ENCODE measurements at places on chromosomes 13 and 19.

GRCh38 chr13:40252241-40252640 lies 414.2 kb downstream of the FOXO1 start:
- DNase-seq: no peak

DNA sequence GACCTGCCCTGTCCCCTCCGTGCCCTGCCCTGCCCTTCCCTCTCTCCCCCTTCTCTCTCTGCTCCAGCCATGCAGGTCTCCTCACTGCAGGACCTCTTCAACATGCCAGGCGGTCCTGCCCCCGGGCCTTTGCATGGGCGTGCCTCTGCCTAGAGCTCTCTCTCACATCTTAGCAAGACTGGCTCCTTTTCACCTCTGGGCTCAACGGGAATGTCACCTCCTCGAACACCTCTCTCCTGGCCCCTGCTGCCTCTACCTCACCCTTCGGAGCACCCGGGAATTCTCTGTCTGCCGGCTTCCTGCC lies 5.6 kb downstream of the MFSD12 start:
- DNase-seq: no peak

DNA sequence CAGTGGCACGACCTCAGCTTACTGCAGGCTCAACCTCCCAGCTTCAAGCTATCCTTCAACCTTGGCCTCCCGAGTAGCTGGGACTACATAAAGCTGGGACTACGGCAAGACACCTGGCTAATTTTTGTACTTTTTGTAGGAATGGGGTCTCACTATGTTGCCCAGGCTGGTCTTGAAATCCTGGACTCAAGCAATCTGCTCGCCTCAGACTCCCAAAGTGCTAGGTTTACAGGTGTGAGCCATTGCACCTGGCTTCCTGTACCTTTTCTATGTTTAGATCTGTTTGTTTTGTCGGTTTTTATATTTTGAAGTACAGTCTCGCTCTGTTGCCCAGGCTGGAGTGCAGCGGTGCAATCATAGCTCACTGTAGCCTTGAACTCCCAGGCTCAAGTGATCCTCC lies 17.5 kb upstream of the TICAM1 start:
- no peak for DNase-seq

DNA sequence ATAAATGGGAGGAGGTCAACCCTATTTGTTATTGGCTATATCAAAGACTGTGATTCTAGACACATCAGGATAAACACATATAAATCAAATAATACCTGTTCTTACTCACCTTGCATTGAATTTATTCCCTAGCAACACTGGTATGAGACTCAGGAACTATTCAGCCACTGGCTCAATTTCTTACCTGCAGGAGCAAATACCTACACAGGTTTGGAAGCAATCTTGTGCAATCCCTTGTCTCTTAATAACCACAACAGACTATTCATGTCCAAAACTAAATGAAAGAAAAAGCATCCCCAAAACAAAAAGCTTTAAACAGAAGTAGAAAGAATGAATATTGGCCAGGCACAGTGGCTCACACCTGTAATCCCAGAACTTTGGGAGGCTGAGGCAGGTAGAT lies 55.5 kb downstream of the TBC1D4 start:
- no peak for DNase-seq

DNA sequence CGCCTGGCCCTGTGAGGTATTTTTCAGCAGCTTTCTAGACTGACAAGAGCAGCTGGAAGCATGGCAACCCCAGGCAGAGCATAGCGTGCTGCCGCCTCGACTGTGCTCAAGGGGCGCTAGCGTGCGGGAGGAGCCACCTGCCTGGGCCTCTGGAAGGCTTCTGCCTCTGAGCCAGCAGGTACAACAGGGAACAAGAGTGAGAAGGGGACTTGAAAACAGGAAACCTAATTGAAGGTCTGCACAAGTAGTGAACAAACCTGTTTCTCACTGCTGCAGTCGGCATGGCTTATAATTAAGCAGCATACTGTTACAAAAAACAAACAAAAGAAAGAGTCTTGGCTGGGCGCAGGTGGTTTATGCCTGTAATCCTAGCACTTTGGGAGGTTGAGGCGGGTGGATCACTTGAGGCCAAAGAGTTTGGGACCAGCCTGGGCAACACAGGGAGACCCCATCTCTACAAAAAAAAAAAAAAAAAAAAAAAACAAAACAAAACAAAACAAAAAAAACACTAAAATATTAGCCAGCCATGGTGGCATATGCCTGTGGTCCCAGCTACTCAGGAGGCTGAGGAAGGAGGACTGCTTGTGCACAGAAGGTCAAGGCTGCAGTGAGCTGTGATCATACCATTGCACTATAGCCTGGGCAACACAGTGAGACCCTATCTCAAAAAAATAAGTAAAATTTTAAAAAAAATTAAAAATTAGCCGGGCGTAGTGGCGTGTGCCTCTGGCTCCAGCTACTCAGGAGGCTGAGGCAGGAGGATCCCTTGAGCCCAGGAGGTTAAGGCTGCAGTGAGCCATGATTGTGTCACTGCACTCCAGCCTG lies 12.6 kb upstream of the GARRE1 start:
- DNase-seq: no peak

DNA sequence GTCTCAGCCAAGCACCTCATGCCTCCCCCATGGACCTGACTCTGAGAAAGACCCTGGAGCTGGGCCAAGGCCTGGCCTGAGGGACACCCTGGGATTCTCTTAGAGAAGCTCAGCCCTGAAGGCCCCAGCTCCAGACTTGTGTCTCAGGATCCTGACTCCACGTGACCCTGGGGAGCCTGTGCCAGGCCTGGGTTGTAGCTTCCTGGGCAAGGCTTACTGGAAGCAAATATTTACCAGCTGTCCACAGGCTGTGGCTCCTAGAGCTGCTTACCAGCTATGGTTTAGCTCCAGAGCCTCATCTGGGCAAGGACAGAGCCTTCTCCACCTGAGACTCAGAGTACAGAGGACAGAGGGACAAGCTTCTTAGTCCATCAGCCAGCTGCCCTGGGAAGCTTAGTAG lies 61.0 kb upstream of the CEACAM8 start:
- no peak for DNase-seq

- DNase-seq: no peak
Measured at GRCh38 chr19:4829001-4829712, 2.4 kb downstream of the TICAM1 start.

Measured in IMR-90 (cell line).